ENCODE measurements at places on chromosomes 1 and 21.

GRCh38 chr1:912740-913301, 10.9 kb upstream of the SAMD11 start:
- no peak for DNase-seq

- no peak for DNase-seq
Measured at GRCh38 chr1:7376676-7377075, 394.4 kb upstream of the VAMP3 start.

- no peak for DNase-seq
Measured at GRCh38 chr1:61494000-61494399, 230.9 kb downstream of the TM2D1 start.

GRCh38 chr1:118961156-118961555, 27.0 kb downstream of the TBX15 start:
- DNase-seq = no peak

- no peak for DNase-seq
Measured at GRCh38 chr1:78570539-78570938, 49.7 kb upstream of the IFI44L start.

DNA sequence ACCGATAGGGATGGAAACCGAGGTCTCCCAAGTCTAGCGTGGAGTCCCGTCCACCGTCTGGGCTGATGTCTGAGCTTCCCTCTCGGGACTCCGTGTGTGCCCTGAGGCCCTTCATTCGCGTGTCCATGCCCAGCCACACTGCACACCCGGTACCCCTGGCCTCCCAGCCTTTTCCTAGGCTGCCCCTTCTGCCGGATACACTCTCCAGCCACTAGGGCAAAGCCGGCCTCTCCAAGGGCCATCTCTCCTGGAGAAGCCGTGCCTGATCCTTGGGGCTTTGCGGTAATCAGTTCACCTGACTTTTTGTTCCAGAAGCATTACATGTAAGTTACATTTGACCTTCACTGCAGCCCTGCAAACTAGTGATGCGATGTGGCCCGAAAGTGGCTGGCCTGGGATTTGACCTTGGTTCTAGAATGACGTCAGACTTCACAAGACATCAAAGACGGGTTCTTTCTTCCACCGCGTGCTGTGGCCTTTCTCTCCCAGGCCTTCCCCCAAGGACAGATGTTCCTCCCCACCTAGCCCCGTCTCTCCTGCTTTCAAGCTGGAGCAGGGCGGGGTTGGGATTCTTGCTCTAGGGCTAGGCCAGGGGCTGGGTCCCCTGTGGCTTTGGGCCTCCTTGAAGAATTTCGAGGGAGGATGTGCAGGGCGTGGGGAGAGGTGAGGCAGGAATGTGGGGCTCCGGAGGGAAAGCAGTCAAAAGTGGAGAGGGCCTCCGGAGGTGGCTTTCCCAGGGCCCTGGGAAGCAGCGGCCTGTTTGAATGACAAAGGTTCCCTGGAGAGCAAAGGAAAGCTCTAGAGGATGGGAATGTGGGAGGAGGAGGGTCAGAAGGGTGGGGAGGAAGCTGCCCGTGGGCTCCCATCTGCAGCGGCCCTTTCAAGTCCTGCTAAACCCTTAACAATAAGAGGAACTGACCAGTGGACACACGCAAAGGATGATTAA, 49.7 kb upstream of the SLC2A1 start:
- no peak for DNase-seq

DNA sequence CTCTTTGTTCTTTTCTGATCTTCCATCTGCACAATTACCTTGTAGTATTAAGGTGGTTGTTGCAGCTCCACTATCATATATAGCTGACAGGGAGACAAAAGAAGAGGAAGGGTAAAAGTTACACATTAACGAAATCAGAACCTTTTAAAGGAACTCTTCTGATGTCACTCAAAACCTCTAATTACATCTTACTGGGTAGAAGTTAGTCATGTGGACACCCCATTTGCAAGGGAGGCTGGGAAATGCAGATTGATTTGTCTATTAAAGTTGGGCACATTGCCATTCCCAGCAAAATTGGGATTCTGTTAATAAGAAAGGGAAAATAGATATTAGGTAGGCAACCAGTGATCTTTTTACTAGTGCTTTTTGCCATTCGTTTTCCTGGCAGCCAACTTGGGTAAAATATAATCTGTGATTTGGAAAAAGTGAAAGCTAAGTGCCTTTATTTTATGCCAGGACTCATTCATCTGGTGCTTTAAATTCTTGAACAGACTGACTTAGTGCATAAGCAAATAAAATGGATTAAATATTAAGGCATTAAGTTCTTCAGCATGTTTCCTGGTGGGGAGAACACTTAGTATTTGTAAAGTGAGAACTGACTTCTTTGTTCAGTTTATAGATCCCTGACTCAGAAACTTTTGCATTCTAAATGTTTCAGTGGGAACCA, 71.3 kb downstream of the DNM3 start:
- no peak for DNase-seq

- DNase-seq = no peak
Measured at GRCh38 chr1:46130121-46130520, 2.3 kb downstream of the PIK3R3 start.

- DNase-seq = no peak
Measured at GRCh38 chr1:87685311-87686135, 356.8 kb downstream of the LMO4 start.

- DNase-seq = peak; percentile 20
Measured at GRCh38 chr1:54791880-54792522, 9.1 kb downstream of the TTC22 start.

DNA sequence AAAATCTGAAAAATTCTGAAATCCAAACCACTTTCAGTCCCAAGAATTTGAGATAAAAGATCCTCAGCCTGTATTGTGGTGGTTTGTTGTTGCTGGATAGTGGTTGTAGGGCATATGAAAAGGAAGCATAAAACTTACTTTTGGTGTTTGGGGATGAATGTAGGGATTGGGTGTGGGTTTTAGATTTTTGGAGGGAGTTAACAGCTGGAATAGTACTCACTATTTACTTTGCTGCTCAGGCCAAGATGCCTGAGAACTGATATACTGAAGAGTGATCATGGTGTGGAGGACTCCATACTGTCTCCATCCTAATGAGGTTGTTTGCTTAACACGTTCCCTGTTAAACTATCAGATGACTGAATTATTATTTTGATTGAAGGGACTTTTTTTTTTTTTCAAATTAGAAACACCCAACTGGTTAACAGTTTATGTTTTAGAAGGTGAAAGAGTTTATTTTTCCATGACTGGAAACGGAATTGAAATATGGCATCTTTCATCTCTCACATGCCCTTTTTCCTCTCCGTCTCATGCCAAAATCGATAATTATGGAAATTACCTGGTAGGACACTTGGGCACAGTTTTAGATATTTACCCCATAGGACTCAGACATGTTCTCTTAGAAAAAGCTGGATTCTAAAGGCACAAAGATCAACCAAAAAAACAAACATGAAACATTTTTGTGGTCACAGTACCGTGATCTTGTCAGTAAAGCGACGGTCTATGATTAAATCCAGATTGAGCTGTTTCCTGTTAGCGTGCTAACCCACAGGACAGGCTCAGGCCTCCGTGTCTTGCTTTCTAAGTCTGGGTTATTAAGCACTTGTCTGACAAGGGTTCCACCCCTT, 37.3 kb downstream of the RGL1 start:
- DNase-seq = peak; percentile 70

GRCh38 chr1:101316256-101316655, 79.4 kb downstream of the S1PR1 start:
- no peak for DNase-seq

DNA sequence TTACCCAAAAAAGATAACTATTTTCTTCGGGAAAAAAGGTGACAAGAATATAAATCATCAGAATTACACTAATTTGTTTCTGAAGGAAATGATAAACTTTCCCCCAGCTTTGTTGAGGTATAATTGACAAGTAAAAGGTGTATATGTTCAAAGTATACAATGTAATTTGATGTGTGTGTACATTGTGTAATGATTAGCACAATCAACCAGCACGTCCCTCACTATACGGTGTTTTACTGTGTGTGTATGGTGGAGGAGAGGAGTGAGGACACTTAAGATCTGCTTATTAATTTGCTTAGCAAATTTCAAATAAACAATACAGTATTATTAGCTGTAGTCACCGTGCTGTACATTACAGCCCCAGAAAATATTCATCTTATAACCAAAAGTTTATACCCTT, 77.7 kb downstream of the CAMTA1 start:
- no peak for DNase-seq

- no peak for DNase-seq
Measured at GRCh38 chr21:29613877-29614276, 315.2 kb downstream of the BACH1 start.

GRCh38 chr1:1665815-1666251, 7.0 kb upstream of the CDK11B start:
- no peak for DNase-seq

DNA sequence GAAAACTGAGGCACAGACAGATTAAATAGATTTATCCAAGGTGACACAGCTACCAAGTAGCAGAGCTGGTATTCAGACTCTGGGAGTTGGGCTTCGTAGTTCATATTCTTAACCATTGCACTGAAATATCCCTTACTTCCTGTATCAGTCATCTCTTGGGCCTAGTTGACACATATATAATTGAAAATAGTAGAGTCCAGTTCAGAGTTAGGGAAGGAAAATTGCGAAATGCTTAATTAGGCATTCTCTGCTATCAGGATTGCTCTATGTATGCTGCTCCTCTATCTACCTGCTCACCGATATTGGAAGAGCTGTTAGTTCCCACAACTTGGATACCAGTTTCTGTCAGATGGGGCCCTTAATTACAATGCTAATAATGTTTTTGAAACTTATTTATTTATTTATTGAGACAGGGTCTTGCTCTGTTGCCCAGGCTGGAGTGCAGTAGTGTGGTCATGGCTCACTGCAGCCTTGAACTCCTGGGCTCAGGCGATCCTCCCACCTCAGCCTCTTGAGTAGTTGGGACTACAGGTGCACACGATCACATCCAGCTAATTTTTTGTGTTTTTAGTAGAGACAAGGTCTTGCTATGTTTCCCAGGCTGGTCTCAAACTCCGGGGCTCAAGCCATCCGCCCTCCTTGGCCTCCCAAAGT, 8.2 kb downstream of the RCOR3 start:
- DNase-seq = no peak

DNA sequence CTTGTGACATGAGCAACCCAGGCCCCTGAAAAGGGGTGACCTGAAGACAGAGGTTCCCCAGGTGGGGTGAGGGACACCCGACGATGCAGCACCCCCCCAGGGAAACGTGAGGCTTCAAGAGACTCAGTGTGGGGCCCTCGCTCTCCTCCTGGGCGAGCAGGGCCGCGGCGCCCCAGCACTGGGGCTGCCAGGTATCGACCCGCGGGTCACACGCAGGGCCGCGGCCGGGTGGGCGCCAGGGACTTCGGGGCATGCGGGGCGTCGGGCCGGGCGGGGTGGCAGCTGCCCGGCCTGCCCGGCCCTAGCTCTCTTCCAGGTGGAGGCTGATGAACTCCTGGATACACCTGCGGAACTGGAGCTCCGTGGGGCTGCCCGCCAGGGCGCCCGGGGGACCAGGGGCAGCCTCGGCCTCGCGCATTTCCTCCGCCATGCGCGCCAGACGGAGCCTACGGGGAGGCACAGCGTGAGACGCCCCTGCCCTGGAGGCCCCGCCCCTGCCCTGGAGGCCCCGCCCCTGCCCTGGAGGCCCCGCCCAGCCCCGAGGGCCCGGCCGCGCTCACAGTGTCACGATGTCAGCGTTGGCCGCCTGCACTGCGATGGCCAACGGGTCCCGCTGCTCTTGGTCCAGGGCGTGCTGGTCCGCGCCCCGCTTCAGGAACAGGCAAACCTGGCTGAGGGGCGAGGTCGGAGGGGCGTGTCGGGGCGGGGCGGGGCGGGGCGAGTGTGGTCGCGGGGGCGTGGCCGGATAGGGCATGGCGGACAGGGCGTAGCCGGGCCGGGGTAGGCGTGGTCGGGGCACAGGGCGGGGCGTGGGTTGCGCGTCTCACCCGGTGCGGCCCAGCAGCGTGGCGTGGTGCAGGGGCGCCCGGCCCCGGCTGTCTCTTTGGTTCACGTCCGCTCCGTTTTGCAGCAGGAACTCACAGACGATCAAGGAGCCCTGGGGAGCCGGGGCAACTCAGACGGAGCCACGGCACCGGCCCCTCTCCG, 13.3 kb downstream of the SCNN1D start:
- no peak for DNase-seq

- no peak for DNase-seq
Measured at GRCh38 chr1:213325482-213325881, 274.4 kb downstream of the RPS6KC1 start.

DNA sequence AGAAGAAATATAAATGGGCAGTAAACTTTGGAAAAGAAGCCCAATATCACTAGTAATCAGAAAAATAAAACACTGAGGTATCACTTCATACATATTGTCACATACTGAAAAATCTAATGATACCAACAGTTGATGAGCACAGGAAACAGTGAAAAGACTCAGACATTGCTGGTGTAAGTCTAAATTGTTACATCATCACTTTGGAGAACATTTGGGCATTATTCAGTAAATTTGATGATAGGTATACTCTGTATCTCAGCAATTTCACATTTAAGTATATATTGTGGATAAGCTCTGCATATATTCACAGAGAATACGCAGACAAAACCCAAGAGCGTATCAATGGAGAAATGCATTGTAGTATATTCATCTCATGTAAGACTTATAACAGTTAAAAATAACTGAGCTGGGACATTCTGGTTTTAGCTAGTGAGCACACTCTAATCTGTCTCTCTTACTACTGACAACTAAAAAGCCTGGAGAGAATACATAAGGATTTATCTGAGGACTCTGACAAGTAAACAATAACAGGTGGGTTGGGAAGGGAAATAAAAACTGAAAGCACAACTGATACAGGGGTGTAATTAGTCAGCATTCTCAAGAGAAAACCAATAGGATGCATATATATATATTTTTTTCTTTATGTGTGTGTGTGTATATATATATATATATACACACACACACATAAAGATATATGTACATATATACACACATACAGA, 212.7 kb upstream of the JUN start:
- no peak for DNase-seq

DNA sequence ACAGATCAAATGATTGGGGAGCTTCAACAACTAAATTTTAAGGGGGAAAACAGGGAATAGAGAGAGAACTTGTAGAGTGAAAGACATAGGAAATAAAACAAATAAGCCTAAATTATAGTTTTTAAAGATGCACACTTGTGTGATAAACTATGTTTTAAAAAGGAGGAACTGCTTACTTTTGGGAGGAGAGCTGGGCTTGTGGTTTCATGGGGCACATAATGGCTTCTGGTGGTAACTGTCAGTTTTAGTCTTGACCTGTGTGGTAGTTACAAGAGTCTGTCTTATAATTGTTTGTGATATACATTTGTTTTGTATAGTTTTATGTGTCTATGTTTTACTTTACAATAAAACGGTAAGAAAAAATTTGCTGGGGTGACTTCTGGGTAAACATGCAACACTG, 165.3 kb downstream of the COL24A1 start:
- no peak for DNase-seq

- no peak for DNase-seq
Measured at GRCh38 chr1:7007902-7008301, 222.6 kb downstream of the CAMTA1 start.

- DNase-seq = no peak
Measured at GRCh38 chr1:225299624-225300023, 128.2 kb downstream of the LBR start.
